ENCODE measurements at places on chromosomes 11 and 22.

GRCh38 chr11:129412494-129412893 is 36.8 kb downstream of the BARX2 start:
- no peak for DNase-seq

DNA sequence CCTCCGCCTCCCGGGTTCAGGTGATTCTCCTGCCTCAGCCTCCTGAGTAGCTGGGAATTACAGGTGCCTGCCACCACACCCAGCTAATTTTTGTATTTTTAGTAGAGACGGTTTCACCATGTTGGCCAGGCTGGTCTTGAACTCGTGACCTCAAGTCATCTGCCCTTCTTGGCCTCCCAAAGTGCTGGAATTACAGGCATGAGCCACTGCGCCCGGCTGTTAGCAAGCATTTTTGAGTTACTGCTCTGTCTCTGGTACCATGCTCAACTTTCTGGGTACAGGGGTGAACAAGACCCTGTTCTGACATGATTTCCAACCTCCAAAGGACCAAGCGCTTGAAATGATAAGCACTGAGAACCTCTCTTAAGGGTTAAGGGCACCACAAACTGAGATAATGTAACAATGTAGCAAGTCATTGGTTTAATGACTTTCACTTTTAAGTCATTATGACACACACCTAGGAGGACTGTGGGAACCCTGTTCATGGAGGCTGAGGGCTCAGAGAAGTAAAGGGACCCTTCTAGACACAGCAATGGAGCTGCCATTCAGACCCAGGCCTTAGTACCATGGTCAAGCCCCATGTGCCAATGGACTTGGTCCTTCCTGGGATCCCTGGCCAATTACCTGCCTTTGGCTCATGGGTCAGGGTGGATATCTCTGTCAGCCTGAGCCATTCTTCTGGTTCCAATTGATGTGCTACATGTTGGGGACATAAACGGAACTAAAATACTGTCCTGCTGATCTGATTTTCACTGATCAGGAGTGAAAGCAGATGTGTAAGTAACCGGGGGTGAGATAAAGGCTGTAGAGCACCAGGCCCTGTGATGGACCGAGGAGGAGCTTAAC is 11.6 kb downstream of the SLC3A2 start:
- DNase-seq, result no peak

- DNase-seq, result peak; percentile 27
Observed at GRCh38 chr11:111627591-111627990, 25.3 kb downstream of the SIK2 start.

GRCh38 chr22:42277988-42278776 is 7.7 kb upstream of the TCF20 start:
- DNase-seq, result no peak

DNA sequence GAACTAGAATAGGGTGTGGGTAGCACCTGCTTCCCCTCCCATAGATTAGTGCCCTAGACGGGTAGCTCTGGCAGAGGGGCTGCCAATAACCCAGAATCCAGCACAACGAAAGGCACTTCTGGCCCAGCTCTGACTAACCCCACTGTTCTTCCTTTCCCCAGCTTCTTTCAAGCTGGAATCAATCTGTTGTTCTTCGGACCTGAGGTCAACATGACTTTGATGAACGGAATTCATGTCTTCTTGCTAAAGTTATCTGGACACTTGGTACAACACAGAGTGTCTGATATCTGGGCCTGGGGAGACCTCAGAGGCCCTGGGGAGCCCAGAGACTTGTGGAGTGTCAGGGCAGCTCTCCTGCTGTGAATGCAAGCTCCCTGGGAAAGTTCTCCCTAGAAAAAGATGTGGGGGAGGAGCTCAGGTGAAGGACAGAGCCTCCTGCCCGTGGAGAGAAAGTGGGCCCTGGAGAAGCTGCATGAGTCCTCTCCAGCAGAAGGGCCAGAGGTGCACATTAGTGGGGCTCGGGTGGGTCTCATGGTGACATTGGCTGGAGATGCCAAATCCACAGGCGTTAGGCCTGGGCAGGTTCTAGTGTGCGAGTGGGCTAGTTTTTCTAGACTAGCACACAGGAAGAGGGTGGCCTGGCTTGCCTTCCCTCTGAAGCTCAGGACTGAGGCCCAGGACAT is 6.3 kb downstream of the KCNJ11 start:
- DNase-seq, result no peak

GRCh38 chr22:50545522-50546325 is at the start of gene KLHDC7B:
KLHDC7B (plus strand) TSS chr22:50545899; CDS start chr22:50546244, 345 bp downstream.
- peak; percentile 69 for DNase-seq

DNA sequence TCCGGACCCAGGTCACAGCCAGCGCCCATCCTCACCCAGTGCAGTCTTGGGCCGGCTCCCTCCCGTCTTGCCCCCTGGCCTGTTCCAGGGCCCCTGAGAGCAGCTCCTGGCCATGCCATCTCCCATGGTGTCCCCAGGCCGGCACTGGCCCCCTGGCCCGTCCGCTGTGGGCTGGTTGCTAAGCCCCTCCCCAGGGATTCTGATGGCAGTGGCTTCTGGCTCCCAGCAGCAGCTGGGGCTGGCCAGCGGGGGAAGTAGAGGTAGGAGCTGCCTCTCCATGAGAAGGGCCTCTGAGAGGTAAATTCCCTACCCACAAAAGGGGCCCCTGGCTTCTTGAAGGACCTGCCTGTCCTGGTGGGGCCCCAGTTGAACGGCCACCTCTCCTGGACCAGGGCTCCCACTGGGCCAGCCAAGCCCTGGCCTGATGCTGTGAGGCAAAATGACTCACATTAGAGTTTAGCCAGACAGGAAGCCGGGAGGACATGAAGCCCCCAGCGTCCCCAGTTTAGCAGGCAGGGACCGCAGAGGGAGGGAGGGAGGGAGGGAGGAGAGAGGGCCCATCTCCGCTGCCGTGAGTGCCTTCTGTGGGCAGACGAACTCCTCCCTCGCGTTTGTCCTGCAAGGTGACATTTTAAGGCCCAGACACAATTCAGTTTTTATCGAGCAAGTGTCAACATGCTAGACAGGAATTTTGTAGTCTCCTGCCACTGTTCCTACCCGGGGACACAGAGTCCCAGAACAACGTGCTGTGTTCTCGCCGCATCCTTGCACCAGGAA is 32.9 kb upstream of the GAL start:
- no peak for DNase-seq

DNA sequence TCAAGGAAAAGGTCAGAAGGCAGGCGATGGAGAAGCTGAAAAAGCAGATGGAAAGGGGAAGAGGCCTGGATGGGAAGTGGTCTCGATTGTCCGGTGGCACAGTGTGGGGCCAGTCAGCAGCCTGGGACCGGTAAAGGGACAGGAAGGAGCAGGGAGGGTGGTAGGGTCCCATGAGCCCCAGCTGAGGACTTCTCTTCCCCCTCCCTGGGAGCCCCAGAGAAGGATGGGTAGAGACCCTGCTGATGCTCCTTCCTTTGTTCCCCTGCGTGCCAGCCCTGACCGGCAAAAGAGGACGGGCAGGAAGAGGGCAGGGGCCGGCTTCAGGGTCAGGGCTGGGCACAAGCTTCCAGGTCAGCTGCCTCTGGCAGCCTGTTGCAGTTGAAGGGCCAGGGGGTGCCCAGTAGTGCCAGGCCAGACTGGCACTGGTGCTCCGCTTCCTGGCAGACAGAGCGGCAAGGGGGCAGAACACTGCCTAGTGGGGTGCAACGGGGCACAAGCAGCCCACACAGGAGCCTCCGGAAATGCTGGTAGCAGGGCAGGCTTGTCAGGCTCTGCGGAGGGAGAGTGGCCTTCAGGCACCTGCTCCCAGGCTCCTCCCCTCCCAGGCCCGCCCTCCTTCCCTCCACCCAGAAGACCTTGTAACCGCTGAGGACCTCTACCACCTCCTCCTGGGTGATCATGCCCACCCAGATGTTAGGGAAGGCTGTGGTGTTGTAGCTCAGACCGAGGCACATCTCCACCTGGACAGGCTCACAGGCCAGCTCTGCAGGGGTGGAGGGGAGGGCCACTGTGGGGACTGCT is 739 bp upstream of the C1QTNF5 start:
- DNase-seq, result no peak

GRCh38 chr11:63970902-63971301 is 3.5 kb upstream of the COX8A start:
- no peak for DNase-seq

GRCh38 chr11:123111465-123111864 is 49.5 kb upstream of the HSPA8 start:
- DNase-seq, result peak; percentile 56

GRCh38 chr11:123470842-123471241 is 40.8 kb downstream of the GRAMD1B start:
- DNase-seq, result peak; percentile 43

- DNase-seq, result no peak
Observed at GRCh38 chr22:37917874-37918548, 11.9 kb downstream of the MICALL1 start.

GRCh38 chr11:16923987-16924386 is 90.2 kb downstream of the PLEKHA7 start:
- no peak for DNase-seq

DNA sequence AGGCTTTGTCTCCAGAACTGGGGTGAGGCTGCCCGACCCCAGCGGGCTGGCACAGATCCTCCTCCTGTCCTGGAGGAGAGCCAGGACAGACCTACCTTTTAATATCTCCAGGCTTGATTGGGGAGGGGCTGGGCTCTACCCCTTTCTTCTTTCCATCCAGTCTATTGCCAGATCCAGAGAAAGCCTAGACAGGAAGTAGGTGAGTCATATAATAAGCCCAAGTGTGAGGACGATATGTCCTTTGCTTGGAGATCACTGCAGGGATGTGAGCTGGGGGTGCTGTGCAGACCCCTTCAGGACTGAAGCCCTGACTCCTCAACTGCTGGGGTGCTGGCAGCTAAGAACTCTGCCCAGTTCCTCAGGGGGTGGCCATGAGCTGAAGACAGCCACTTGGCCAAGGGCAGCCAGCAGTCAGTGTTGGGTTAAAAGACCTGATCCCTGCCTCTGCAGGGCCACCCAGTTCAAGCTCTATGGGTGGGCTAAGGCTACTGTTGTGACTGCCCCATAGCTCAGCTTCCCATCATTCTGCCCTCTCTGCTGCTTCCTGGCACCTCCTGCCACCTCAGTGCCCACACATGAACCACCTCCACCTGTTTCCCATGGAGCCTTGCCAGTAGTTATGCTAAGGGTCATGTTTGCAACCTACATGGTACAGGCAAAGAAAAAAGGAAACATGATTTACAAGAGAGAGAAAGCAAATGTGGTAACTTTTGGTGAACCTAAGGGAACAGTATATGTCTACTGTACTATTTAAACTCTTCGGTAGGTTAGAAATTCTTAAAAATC is 8.3 kb upstream of the C22orf39 start:
- DNase-seq, result no peak

DNA sequence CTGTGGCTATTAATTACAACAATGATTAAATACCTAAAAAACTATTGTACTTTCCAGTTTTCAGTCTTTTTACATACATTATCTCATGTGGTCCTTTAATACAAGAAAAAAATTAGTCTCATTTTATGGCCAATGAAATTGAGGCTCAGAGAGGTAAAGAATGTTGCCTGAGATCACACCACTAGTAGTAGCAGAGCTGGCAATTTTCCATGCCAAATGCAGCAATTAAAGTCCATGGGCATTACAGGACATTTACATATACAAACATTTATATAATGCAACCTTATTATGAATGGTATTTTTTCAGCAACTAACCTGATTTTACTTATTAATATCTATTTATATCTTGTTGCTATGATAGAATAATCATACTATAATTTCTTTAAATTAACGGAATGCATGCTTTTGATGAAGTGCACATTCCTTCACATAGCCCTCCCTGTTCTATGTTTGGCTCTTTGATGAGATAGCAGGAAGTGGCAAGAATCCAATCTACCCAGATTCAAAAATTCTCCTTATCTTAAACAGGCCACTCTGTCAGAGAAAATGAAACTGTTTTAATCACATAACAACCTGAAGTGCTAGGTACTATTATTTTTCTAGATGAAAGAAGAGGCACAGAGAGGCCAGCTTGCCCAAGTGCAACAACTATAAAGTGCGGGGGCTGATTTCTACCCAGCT is 120.9 kb upstream of the LDLRAD3 start:
- no peak for DNase-seq

- peak; percentile 98 for DNase-seq
Observed at GRCh38 chr22:27113211-27113635, 455.8 kb downstream of the MIAT start.

DNA sequence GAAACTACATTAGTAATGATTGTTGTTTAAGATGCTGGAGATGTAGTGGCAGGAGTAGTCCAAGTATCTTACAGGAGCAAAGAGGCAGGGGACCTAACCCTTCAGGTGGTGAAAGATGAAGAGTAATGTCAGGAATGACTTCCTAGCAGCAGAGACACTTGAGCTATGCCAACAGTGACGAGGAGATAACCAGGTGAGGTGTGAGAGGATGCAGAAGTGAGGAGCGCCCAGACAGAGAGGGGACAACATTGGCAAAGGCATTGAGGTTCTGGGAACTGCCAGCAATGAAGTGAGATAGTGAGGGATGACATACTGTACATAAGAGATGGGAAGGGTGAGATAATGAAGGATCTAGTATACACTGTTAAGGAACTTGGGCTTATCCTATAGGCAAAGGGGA is 95.8 kb downstream of the NCAM1 start:
- no peak for DNase-seq

- DNase-seq, result no peak
Observed at GRCh38 chr11:119722281-119722794, 6.7 kb downstream of the NECTIN1 start.

DNA sequence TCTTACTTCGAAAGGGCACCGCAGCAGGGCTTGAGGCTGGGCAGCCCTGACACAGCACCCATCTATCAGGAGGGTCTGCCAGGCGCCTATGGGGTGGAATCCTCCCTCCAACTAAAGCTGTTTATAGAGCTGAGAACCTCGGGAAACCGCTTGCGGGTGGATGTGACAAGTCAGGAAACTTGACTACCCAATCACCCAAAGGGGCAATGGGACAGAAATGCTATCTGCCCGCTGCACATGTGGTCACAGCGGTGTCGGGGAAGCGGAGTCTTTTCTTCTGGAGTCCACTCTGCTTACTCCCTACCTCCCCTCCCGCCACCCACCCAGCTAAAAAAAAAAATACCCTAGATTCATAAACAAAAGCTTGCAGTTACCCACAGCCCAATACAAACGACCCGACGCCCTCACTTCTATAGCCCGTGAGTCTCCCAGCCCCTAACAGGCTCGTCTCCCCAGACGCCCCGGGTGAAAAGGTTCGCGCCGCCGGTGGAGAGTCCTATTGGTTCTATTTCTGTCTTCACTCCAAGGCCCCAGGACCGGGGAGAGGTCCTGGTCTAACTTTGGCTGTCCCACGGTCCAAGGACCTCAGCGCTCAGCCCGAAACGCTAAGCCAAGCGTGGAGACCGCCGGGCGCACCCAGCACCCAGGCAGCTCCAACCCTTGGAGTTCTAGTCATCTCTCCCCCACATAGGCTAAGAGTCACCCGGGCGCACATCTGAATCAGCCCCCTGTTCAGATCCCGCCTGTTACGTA is 1.4 kb downstream of the TRPC6 start:
- DNase-seq, result no peak

DNA sequence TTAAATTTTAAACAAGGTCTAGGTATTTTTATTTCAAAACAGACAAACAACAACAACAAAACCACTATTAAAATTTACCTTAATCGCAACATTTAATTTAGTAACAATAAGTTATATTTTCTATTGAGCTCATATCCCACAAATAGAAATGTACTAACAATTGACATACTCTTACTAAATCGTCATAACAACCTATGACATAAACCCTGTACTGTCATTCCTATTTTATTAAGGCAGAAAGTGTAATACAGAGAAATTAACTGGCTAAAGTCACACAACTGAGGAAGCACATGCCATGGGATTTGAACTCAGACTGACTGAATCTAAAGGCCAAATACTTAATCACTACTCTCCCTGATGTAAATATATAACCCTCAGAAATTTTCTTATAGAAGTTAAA is 3.0 kb downstream of the KIF18A start:
- no peak for DNase-seq

All from fibroblast of skin of right quadriceps (primary cell).